GM23248 (cell line): ENCODE measurements at places on chromosomes 16 and 17.

- no peak for DNase-seq
Observed at GRCh38 chr16:52727849-52728248, 180.9 kb upstream of the TOX3 start.

DNA sequence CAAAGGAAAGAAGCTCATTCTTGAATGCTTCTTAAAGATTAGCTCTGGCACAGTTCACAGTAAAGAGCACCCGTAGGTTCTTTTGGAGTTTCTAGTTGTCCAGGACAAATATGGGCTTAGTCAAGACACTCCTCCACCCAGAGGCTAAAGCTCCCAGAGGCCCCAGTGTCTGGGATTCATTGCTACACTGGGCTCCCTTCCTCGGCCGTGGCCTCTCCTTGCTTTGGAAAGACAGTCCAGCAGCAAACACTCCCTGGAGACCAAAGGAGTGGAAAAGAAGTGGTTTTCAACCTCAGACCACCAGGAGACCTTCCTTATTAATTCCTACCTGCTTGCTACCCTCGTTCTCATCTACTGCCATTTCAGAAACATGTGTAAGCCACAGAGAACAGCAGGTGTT, 17.1 kb downstream of the PHB1 start:
- peak; percentile 29 for DNase-seq

- DNase-seq: no peak
Observed at GRCh38 chr17:1843947-1844346, 14.1 kb downstream of the RPA1 start.

GRCh38 chr17:17420082-17420481, 56.7 kb upstream of the MED9 start:
- no peak for DNase-seq

DNA sequence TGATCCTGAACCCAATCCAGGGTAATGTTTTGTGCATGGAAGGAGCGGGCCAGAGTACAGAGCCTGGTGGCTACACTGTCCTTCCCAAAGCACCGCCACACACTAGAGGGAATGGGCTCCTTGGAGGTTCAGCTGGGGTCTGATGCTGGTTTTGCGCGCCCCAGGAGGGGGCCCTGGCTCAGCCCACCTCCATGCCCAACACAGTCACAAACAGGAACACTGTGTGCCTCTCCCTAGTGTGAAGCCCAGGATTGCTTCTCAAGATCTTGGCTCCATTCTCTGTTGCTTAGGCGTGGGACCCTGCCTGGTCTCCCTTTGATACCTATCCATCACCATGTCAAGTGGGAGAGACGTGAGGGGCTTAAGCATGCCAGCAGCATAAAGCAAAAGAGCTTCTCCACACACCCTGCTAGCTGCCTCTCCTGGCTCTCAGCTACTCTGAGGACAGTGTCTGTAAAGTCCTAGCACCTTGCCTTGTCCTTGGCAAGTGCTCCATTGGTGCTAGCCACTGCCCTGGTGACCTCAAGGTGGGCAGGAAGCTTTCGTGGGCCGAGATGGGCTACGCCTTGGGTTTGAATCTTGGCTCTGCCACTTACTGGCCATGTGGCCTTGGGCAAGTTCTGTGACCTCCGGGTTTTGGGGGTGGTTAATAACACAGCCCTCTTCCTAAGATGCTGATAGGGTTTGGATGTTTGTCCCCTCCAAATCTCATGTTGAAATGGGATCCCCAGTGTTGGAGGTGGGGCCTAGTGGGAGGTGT, 122.2 kb downstream of the C16orf78 start:
- DNase-seq: no peak

- no peak for DNase-seq
Observed at GRCh38 chr17:14461227-14461548, 160.3 kb downstream of the HS3ST3B1 start.

GRCh38 chr17:9512323-9513168, 63.1 kb downstream of the STX8 start:
- peak; percentile 67 for DNase-seq

GRCh38 chr16:2498531-2499253, 15.1 kb upstream of the ATP6V0C start:
- no peak for DNase-seq

DNA sequence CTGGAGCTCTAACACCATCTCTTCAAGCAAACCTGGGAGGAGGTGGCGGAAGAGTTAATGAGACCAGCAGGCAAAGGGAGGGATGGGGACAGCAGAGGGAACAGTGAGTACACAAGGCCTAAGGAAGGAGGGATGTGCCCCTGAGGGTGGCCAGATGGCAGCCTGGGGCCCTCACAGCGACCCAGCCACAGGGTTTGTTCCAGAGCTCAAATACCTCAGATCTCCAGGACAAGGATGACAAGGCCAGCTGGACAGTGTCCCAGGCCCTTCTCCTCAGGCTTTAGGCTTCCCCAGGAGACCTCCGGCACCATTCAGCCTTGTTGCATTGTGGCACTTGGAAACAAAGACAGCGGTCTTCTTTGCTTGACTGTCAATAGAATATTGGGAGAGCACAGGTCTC, 14.9 kb downstream of the CDIP1 start:
- no peak for DNase-seq

DNA sequence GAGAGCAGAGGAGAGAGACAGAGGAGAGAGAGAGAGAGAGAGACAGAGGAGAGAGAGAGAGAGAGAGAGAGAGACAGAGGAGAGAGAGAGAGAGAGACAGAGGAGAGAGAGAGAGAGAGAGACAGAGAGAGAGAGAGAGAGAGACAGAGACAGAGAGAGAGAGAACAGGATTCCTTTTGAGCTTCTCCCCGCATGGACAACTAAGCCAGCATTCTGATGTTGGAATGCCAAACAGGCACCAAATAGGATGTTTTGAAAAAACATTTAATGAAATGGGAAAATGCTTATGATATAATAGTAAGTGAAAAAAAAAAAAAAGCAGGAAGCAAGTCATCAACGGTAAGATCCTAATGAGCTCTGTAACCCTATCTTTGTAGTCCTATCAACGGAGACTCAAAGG, 60.7 kb downstream of the ARSG start:
- DNase-seq: no peak
